Purkinje cell (primary cell): ENCODE measurements at places on chromosomes 3 and 15. TPM values are rescaled to one million over a fixed set of nuclear protein-coding genes. Genes with fewer than 3 reads are reported as not detected.

Gene SLC6A11
- 0.35 and 1.9 TPM in 2 replicates for polyA plus RNA-seq

Gene RTP3
- polyA plus RNA-seq: not detected in 2 replicates

Gene DLG1
- 12.4 and 14.9 TPM in 2 replicates for polyA plus RNA-seq

Gene GPR27
- 32.3 and 42.7 TPM in 2 replicates for polyA plus RNA-seq

Gene SMCO1
- 1.5 TPM in 1 of 2 replicates, not detected in the other for polyA plus RNA-seq
